Activated CD4-positive, alpha-beta T cell treated with anti-CD3 and anti-CD28 coated beads for 4 hours (primary cell): ENCODE measurements at places on chromosomes 12 and 14.
A peak's percentile ranks its signal among the peaks of the same experiment; 100 is the strongest.

- DNase-seq = no peak
Measured at GRCh38 chr12:40144023-40144422, 38.1 kb upstream of the SLC2A13 start.

DNA sequence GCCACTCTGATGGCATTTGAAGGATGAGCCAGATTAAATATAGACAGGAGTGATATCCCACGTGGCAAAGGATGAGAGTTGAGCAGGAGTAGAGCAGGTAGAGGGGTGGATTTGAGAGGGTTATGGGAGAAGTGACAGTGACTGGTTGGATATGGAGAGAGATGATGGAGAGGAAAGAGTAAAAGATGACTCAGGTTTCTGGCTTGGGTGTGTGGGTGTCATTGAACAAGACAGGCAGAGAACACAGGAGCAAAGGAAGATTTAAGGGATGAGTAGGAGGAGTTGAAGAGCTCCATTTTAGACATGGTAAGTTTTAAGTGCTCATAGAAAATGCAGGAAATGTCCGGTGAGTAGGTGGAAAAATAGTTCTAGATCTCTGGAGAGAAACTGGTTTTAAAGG lies 136.9 kb downstream of the EGLN3 start:
- DNase-seq = no peak

- no peak for DNase-seq
Measured at GRCh38 chr12:47414511-47414910, 291.3 kb downstream of the RPAP3 start.

DNA sequence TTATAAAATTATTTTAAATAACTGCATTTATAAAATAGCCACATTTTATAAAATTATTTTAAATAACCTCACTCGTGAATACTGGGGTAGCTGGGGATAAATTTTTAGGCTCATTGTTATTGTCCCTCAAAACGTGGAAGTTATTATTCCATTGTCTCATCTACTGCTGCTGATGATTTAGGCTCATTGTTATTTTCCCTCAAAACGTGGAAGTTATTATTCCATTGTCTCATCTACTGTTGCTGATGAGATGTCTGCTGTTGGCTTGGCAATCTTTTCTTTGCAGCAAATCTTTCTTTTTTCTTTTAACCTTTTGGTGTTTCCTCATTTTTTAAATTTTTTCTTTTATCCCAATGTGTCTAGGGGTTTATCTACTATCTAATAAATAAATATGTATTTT lies 182.6 kb upstream of the PZP start:
- no peak for DNase-seq

- DNase-seq = no peak
Measured at GRCh38 chr12:9721394-9722092, 11.4 kb downstream of the CLECL1 start.

- DNase-seq = no peak
Measured at GRCh38 chr12:659090-659683, 4.1 kb downstream of the NINJ2 start.

- peak; percentile 72 for DNase-seq
Measured at GRCh38 chr12:130826151-130826801, 12.8 kb downstream of the STX2 start.

DNA sequence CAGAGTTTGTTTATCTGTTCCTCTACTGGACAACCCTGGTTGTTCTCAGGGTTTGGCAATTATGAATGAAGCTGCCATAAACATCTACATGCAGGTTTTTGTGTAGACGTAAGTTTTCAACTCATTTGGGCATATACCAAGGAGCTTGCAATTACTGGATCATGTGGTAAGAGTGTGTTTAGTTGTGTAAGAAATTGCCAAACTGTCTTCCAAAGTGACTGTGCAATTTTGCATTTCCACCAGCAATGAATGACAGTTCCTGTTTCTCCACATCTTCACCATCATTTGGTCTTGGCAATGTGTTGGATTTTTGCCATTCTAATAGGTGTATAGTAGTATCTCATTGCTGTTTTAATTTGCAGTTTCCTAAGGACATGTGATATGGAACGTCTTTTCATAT lies 39.8 kb upstream of the FBXO33 start:
- DNase-seq = no peak

DNA sequence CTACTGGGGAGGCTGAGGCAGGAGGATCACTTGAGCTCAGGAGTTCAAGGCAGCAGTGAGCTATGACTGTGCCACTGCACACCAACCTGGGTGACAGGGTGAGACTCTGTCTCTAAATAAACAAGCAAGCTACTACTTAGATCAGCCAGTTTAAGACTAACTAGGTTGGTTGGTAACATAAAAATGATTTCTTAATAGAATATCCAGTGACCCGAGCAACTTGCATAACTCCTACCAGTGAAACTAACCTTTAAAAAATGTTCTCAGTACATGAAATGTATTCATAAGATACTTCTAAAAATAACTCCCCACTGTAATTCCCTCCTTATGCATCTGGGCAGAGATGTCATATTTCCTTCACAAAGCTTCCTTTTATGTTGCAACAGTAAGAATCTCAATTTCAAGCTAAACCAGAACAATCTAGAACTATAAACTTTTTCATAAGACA lies 15.9 kb downstream of the TAOK3 start:
- no peak for DNase-seq

- DNase-seq = peak; percentile 89
Measured at GRCh38 chr12:401235-402028, at the start of gene CCDC77. TSS of gene CCDC77 (plus strand) at chr12:401644. CDS start at chr12:409384, 7,740 bp downstream.

DNA sequence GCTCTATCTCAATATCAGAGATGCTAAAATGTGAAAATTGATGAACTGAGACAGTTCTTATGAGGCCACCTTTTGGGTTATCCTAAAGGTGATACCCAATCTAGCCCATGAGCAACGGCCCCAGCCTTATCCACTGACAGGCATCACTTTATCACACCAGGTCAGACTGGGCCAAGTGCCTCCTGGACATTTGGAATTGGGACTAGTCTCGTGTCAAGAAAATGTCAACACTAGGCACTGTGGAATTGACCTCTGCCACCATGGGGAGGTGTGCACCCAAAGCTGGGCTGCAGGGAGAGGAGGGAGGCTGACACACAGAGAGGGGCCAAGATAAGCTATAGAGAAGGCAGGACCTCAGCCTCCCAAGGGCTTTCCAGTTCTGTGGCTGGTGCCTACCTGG lies 78.5 kb upstream of the ZFP36L1 start:
- no peak for DNase-seq

DNA sequence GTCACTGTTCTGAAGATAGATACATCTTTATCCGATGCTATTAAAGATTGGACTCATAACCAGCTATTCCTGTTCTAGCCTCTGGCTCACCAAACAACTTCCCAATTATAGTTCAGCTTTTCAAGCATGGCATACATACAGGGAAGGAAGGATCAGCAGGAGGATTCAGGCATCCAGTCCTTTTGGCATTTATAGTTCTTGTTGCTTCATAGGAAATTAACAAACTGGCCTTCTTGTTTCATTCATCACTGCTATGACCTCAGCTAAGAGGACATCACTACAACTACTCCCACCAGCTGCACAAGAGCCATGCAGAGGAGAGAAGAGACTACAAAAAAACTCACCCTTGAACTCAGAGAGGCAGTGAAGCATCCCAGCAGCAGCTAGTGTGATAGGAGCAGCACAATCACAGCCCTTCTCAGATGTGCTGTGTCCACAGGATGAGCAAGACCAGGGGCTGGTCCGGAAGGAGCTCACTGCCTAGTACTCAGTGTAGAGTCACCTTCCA lies 100.5 kb downstream of the SPTSSA start:
- DNase-seq = no peak

DNA sequence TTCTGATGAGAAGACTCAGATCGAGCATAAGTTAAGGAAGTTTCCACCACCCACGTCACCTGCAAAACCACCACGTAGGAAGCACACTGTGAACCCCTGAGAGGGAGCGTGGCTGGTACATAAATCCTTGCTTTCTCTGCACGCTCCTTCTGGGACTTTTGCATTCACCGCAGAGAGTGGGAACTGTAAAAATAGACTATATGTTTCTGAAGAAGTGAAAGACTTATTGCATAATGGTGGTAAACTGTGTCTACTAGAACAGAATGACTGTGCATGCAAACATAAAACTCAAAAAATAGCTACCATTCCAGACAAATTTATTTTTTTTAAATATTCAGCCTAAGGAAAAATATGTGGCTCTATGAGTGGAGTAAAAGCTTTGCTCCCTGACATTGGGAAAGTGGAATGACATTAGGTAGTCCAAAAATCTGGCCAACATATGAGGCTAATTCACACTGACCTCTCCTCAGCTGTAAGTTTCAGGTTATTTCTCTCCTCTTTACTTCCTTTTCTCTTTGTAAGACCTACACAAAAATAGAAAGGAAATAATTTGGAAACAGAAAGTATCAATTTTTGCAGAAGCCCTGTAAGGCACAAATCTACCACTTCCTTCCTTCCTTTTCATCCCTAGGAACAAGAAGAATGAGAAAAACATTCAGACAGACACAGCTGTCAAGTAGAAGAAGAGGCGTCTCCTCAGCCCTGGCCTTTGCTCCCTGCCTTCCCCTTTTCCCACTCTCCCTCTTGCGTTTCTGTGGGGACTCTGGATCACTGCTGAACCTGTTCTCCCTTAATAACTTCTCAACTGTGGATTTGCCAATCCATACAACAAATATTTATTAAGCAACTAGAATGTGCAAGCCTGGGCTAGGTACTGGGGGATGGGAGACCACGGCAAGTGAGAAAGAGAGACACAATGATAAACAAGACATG lies 264.3 kb upstream of the FOXN3 start:
- DNase-seq = peak; percentile 59

- DNase-seq = no peak
Measured at GRCh38 chr12:124884587-124885438, 21.1 kb upstream of the SCARB1 start.

DNA sequence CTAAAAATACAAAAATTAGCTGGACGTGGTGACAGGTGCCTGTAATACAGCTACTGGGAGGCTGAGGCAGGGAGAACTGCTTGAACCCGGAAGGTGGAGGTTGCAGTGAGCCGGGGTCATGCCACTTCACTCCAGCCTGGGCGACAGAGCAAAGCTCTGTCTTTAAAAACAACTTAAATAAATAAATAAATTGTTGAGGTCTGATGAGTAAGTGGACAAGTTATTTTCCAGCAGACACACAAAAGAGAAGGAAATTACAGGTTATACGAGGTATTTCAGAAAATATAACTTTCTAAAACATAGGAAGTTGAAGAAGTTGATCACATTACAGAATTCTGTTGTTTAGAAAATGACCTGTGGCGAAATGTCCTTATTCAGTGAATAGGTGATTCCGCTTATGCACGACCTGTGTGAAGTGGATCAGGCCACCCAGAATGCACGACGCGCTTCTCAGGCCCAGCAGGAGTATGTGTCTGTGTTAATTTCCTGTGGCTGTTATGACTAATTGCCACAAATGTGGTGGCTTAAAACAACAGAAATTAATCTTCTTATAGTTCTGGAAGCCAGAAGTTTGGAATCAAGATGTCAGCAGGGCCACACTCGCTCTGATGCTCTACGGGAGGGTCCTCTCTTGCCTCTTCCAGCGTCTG lies 38.1 kb downstream of the P2RX7 start:
- DNase-seq = no peak

GRCh38 chr14:89226801-89227495 lies 190.1 kb downstream of the FOXN3 start:
- DNase-seq = no peak

GRCh38 chr12:113880326-113880725 lies 85.8 kb downstream of the RBM19 start:
- no peak for DNase-seq

- no peak for DNase-seq
Measured at GRCh38 chr12:56930241-56930640, 4.0 kb downstream of the SDR9C7 start.

GRCh38 chr12:3261782-3262359 lies 184.7 kb downstream of the TSPAN9 start:
- DNase-seq = no peak

GRCh38 chr12:58592475-58593207 lies 327.7 kb downstream of the LRIG3 start:
- DNase-seq = no peak

- no peak for DNase-seq
Measured at GRCh38 chr12:132117558-132117875, 26.6 kb downstream of the DDX51 start.

GRCh38 chr12:29614694-29615325 lies 117.3 kb upstream of the OVCH1 start:
- no peak for DNase-seq

- DNase-seq = peak; percentile 19
Measured at GRCh38 chr14:76810953-76811400, 1.7 kb downstream of the ANGEL1 start.

- no peak for DNase-seq
Measured at GRCh38 chr12:75933101-75933500, 98.5 kb downstream of the PHLDA1 start.
